ENCODE measurements at places on chromosomes 2 and 18.
A peak's percentile ranks its signal among the peaks of the same experiment; 100 is the strongest.

DNA sequence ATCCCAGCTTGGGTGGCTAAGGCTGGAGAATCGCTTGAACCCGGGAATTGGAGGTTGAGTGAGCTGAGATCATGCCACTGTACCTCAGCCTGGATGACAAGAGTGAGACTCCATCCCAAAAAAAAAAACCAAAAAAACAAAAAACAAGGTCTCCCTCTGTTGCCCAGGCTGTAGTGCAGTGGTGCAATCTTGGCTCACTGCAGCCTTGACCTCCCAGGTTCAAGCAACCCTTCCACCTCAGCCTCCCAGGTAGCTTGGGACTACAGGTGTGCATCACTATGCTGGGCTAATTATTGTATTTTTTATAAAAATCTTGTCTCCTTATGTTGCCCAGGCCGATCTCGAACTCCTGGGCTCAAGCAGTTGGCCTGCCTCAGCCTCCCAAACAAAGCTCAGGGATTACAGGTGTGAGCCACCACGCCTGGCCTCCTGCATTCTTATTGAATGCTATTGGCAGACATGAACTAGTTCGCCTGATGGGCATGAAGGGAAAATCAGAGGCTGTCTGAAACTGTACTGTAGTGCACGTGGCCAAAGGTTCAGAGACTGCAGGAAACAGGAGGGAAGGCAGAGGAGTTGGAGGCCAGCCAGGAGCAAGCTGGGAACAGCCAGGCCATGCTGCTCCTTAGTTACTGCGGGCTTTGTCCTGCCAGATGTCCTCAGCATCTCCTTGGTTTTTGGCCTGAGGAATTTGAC is 16.0 kb upstream of the ASXL2 start:
- no peak for DNase-seq

- DNase-seq, result no peak
Measured at GRCh38 chr2:48540237-48540935, 10.4 kb downstream of the STON1 start.

DNA sequence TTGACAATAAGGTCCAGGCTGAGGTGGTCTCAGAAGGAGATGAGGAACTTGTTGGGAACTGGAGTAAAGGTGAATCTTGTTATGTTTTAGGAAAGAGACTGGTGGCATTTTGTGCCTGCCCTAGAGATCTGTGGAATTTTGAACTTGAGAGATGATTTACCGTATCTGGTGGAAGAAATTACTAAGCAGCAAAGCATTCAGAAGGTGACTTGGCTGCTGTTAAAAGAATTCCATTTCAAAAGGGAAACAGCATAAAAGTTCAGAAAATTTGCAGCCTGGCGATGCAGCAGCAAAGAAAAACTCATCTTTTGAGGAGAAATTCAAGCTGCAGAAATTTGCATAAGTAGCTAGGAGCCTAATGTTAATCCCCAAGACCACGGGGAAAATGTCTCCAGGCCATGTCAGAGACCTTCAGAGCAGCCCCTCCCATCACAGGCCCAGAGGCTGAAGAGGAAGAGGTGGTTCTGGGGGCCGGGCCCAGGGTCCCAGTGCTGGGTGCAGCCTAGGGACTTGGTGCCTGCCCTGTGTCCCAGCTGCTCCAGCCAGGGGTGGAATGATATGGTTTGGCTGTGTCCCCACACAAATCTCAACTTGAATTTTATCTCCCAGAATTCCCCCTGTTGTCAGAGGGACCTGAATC is 73.5 kb downstream of the FIGN start:
- no peak for DNase-seq

GRCh38 chr2:70243806-70244584 is 4.4 kb downstream of the TIA1 start:
- DNase-seq, result peak; percentile 50

- no peak for DNase-seq
Measured at GRCh38 chr2:96408616-96409015, 73.0 kb downstream of the NCAPH start.

- no peak for DNase-seq
Measured at GRCh38 chr18:59528866-59529265, 168.4 kb downstream of the CCBE1 start.

DNA sequence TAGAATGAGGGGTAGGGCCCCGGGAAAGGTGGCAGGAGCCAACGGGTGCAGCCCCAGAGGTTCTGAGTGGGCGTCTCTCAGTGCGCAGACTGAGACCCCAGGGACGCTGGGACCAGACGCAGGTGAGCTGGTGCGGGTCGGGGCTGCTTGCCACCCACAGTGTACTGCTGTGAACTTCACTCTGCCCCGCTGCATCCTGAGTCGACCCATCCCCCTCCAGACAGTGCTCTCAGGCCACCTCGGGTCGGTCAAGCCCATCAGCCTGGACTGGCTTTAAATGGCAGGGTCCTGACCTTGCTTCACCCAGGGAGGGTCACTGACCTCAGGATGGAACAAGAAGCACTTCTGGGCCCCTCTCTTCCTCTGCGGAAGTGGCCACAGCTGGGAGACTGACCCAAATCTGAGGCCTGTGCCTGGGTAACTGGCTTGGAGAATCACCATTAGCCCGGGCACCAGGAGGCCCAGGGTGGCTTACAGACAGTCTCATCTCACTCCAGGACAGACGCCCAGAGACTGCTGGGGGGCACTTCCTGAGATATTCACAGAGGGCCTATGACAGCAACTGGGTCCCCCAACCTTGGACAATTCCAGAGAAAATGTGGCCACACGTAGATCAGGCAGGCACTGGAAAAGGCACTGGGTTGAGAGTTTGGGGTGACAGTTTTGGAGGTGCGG is 23.7 kb upstream of the BOK start:
- DNase-seq, result no peak

- DNase-seq, result no peak
Measured at GRCh38 chr2:64085936-64086335, 58.3 kb downstream of the PELI1 start.

DNA sequence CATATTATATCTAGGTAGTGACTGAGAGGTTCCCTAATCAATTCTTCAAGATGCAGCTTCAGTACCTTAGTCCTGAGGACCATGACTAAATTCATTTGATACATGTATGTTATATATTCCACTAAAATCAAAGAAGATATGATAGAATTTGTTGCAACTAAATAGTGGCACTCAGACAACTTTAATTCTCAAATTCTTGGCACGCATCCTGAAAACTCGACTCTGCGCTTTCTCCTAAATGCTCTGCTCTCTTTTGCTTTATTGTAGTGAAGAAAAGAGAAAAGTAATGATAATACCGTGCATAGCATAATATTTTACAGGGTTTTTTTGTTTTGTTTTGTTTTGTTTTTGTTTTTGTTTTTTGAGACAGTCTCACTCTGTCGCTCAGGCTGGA is 475.3 kb downstream of the ARHGAP15 start:
- no peak for DNase-seq

- peak; percentile 80 for DNase-seq
Measured at GRCh38 chr2:65033178-65033577, 23.0 kb upstream of the CEP68 start.

All from hematopoietic multipotent progenitor cell treated with erythropoietin and hydrocortisone succinate and interleukin-3 and kit ligand, for 6 days (in vitro differentiated cells).